Vagina (tissue), 2 donors: ENCODE measurements at places on chromosomes 13 and 19.

GRCh38 chr13:52932649-52933048, 84.2 kb upstream of the PCDH8 start:
- no peak for DNase-seq

- peak; percentile 74 for DNase-seq
Measured at GRCh38 chr13:111952814-111953213, 114.1 kb upstream of the SOX1 start.

DNA sequence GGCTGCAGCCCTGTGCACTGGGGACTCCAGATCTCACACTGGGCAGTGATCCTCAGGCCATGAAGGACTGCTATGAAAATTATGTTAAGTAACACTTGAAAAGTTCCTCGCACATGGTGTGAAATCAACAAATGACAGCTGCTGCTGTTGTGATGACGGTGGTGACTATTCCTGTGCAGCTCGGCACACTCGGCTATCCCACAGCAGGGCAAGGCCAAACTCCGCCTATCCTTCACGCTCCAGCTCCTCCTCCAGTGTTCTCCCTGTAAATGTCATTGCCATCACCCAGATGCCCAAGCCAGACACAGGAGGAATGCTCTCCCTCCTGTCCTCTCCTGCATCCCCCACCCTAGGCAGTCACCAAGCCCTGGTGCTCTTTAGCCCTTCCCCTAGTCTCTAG, 31.3 kb downstream of the GRIK5 start:
- no peak for DNase-seq

DNA sequence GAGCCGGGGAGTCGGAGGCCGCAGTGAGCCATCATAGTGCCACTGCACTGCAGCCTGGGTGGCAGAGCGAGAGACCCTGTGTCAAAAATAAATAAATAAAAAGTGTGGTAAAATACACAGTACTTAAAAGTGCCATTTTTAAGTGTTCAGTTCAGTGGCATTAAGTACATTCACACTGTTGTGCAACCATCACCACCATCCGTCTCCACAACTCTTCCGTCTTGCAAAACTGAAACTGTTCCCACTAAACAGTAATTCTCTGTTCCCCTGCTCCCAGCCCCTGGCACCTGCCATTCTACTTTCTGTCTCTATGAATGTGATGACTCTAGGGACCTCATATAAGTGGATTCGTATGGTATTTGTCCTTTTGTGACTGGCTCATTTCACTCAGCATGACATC, 13.3 kb downstream of the SLC25A42 start:
- DNase-seq = no peak

- DNase-seq = no peak
Measured at GRCh38 chr13:109971006-109971405, 184.6 kb upstream of the IRS2 start.

- no peak for DNase-seq
Measured at GRCh38 chr19:3509566-3509989, 3.5 kb downstream of the FZR1 start.
